ENCODE measurements at places on chromosomes 5 and 9.

DNA sequence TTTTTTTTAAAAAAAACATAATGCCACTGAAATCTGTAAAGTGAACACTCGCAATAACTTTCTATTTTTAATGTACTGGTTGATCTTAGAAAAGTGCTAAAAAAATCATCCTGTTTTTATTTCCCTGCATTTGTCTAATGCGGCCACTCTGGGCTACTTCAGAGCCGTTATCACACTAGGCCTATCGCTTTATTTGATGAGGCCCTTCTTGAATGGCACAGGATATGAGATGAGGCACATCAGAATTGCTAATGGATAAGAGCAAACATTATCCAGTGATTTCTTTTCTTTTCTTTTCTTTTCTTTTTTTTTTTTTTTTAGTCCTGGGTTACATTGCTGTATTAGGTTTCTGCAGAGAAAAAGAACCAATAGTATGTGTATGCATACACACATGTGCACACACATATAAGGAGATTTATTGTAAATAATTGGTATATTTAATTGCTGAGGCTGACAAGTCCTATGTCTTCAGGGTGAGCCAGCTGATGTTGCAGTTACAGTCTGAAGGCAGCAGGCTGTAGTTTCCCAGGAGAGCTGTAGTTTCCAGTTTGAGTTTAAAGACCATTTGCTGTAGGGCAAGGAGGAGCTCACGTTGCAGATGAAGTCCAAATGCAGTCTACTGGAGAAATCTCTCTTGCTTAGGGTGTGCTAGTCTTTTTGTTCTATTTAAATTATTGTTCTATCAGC is 391.7 kb downstream of the MED10 start:
- DNase-seq: no peak

DNA sequence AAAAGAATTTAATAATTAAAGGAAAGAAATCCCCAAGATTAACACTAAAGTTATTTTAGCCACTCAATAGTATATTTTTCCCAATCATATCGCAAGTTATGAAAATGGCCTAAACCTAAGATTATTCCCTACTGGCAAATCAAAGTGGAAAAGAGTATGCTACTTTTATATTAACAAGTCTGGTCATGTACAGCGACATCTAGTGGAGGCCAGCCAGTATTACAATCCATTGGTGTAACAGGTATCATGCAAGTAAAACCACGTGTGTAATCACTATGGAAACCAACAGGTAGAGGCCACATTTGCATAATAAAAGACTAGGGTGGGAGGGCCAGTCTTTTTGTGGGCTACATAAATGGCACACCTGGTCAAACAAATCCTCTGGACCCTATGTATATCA is 976.4 kb upstream of the CDH9 start:
- no peak for DNase-seq

DNA sequence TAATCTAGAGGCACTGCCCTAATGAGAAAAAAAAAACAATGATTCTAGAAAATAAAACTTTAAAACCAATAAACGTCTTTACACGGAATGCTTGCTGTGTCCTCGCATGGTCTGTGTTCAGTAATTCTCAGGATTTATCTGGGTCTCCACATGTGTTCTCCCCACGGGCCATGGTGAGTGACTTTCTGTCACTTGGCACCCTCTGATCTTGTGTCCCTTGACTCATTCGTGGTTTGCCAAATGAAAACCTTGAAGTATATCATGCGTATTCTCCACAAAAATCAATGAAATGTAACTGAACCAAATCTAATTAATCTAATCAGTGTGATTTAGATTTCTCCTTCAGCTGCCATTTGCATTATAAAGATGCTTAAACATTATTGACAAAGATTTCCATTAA is 48.0 kb downstream of the UBE2QL1 start:
- no peak for DNase-seq

GRCh38 chr9:19471737-19472648 is 63.2 kb downstream of the ACER2 start:
- DNase-seq: peak; percentile 18

GRCh38 chr5:7745882-7746610 is 104.9 kb downstream of the CFAP90 start:
- no peak for DNase-seq

- no peak for DNase-seq
These were observed 1.3 kb downstream of the SMAD5 start for GRCh38 chr5:136133922-136134379.

GRCh38 chr5:168307925-168308584 is 16.6 kb downstream of the WWC1 start:
- DNase-seq: no peak
